Endothelial cell of umbilical vein (primary cell): ENCODE measurements at places on chromosomes 13 and 19.
A peak's percentile ranks its signal among the peaks of the same experiment; 100 is the strongest.

DNA sequence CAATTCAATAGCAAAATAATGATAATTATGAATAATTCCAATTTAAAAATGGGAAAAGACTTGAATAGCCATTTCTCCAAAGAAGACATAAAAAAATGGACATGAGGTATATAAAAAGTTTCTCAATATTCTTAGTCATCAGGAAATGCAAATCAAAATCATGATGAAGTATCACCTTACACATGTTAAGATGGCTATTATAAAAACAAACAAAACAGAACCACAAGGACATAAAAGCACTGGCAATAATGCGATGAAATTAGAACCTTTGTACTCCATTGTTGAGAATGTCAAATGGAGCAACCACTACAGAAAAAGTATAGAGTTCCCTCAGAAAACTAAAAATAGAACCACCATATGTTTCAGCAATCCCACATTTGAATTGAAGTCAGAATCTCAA lies 1186.1 kb downstream of the SLITRK5 start:
- no peaks in the 10 kb centered on the region for H3K27me3 ChIP-seq
- DNase-seq = no peak
- no peak overlapping the region for H3K27ac ChIP-seq
- H3K36me3 ChIP-seq = no peaks in the 10 kb centered on the region

- H3K27me3 ChIP-seq = no peaks in the 10 kb centered on the region
- H3K27ac ChIP-seq = no peak overlapping the region
- H3K36me3 ChIP-seq = peaks cover 5% of the 10 kb centered on the region
- no peak for DNase-seq
- no peak overlapping the region for H3K4me3 ChIP-seq
Observed at GRCh38 chr19:52664461-52664860, 26.3 kb upstream of the ZNF83 start.

- H3K4me1 ChIP-seq = peaks cover 10% of the 10 kb centered on the region
- no peak overlapping the region for H3K27ac ChIP-seq
- no peak overlapping the region for H3K4me3 ChIP-seq
- no peaks in the 10 kb centered on the region for H3K36me3 ChIP-seq
- peaks cover 4% of the 10 kb centered on the region for H3K27me3 ChIP-seq
Observed at GRCh38 chr13:44293908-44294735, 79.5 kb upstream of the SERP2 start.

- H3K27me3 ChIP-seq = no peaks in the 10 kb centered on the region
- H3K4me3 ChIP-seq = no peak overlapping the region
- H3K27ac ChIP-seq = no peak overlapping the region
- H3K4me1 ChIP-seq = no peaks in the 10 kb centered on the region
Observed at GRCh38 chr13:54183166-54183565, 1154.6 kb downstream of the OLFM4 start.

DNA sequence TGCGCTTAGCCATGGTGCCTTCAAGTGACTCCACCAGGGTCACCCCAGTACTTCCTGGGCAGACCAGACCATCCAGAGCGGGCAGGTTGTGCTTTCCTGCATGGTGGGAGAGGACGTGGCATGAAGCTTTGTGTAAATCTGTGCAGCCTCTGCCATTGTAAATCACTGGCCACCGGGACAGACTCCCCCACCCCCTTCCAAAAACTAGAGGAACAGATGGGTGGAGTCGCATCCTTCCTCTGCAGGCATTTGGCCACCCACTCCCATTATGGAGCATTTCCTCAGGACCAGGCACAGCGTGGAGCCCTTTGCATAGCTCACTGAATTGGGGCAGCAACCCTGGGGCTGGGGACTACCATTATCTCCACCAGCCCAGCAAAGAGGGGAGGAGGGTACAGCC lies 8.2 kb downstream of the BCKDHA start:
- H3K27me3 ChIP-seq = no peaks in the 10 kb centered on the region
- H3K27ac ChIP-seq = no peak overlapping the region
- no peak overlapping the region for H3K4me3 ChIP-seq

DNA sequence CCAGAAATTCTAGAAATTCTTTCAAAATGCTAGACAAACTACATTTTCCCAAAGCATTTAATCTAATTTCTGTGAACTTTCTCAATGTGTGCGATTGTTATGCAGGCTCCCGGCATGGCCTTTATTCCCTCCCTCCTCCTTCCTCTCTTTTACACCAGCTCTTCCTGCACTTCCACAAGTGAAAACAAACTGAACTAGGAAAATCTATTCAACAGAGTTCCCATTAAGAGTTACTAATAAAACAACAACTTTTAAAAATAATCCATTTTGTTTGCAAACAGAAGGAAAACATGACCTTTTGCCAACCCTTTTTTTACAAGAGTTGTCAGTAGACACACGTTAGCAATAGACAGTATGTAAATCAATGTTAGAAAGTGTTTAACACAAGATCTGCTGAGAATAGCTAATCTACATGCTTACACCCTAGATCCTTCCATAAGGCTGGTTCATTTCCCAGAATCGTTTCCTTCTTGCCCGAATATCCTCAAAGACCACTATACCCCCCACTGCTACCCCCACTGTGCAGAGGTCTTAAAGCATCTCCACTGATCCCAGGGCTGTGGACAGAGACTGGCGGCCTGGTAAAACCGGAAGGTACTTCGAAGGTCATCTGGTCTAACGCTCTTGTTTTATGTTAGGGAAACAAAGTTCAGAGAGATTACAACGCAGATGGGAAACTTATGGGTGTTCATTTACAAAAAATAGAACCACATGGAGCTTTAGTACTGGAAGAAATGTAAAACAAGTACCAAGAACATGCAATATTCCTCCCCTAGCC lies 98.0 kb downstream of the FOXO1 start:
- H3K4me1 ChIP-seq = peaks cover 48% of the 10 kb centered on the region
- H3K27me3 ChIP-seq = no peaks in the 10 kb centered on the region
- peak overlapping the region; percentile 5 for H3K4me3 ChIP-seq
- DNase-seq = peak; percentile 80
- H3K36me3 ChIP-seq = peaks cover 2% of the 10 kb centered on the region
- H3K27ac ChIP-seq = peak overlapping the region; percentile 65

GRCh38 chr13:21453387-21454081 lies 5.6 kb downstream of the ZDHHC20 start:
- no peak overlapping the region for H3K4me3 ChIP-seq
- peaks cover 10% of the 10 kb centered on the region for H3K4me1 ChIP-seq
- H3K36me3 ChIP-seq = no peaks in the 10 kb centered on the region
- H3K27me3 ChIP-seq = no peaks in the 10 kb centered on the region

- DNase-seq = no peak
- no peaks in the 10 kb centered on the region for H3K4me1 ChIP-seq
- H3K36me3 ChIP-seq = no peaks in the 10 kb centered on the region
- no peak overlapping the region for H3K27ac ChIP-seq
Observed at GRCh38 chr13:36608474-36608873, 65.3 kb upstream of the SERTM1 start.

GRCh38 chr13:95865080-95865615 lies 188.1 kb downstream of the UGGT2 start:
- DNase-seq = no peak
- no peaks in the 10 kb centered on the region for H3K36me3 ChIP-seq
- no peak overlapping the region for H3K4me3 ChIP-seq
- H3K27ac ChIP-seq = no peak overlapping the region
- peaks cover 8% of the 10 kb centered on the region for H3K4me1 ChIP-seq

- peaks cover 14% of the 10 kb centered on the region for H3K4me1 ChIP-seq
- no peaks in the 10 kb centered on the region for H3K27me3 ChIP-seq
- peak; percentile 72 for DNase-seq
- H3K36me3 ChIP-seq = no peaks in the 10 kb centered on the region
Observed at GRCh38 chr13:32310134-32310706, 4.9 kb downstream of the ZAR1L start.

DNA sequence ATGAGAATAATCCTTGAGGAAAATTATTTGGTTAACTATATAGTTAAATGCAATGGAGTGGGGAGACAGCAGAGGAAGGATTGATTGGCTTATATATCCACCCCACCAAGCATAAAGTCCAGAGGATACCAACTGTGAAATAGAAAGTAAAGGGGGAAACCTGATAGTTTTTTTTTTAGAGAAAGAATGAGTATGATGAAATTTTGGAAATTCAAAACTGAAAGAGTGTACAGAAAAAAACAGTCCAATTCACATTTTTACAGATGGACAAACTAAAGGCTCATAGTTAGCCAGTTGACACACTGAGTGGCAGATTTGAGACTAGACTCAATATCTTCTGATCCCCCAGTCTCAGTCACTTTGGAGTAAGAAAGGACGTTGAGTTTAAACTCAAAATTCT lies 51.1 kb downstream of the FNDC3A start:
- no peaks in the 10 kb centered on the region for H3K4me1 ChIP-seq
- no peak overlapping the region for H3K27ac ChIP-seq
- H3K36me3 ChIP-seq = no peaks in the 10 kb centered on the region
- no peak for DNase-seq

- H3K27me3 ChIP-seq = no peaks in the 10 kb centered on the region
- H3K4me1 ChIP-seq = no peaks in the 10 kb centered on the region
- DNase-seq = no peak
- no peak overlapping the region for H3K27ac ChIP-seq
- H3K36me3 ChIP-seq = no peaks in the 10 kb centered on the region
Observed at GRCh38 chr19:51386882-51387520, 773 bp downstream of the LIM2 start.

DNA sequence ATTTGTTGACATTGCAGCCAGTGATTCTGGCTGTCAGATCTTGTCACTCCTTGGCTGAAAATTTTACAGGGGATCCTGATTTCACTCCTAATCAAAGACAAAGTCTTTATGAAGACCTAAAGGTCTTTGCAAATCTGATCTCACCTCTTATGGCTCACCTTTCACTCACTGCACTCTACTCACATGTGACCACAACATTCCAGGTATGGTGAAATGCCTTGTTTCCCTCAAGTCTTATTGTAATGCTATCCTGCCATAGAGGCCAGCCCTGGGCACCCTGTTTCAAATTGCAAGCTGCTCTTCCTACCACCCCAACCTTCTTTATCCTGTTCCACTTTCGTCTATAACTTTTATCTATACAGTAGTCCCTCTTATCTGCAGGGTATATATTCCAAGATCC lies 200.1 kb downstream of the NDFIP2 start:
- H3K4me3 ChIP-seq = no peak overlapping the region
- H3K36me3 ChIP-seq = no peaks in the 10 kb centered on the region
- no peaks in the 10 kb centered on the region for H3K4me1 ChIP-seq
- H3K27ac ChIP-seq = no peak overlapping the region
- DNase-seq = no peak

GRCh38 chr19:42420055-42420544 lies 7.1 kb downstream of the LIPE start:
- H3K4me3 ChIP-seq = no peak overlapping the region
- H3K36me3 ChIP-seq = no peaks in the 10 kb centered on the region
- H3K27ac ChIP-seq = no peak overlapping the region
- no peaks in the 10 kb centered on the region for H3K27me3 ChIP-seq

DNA sequence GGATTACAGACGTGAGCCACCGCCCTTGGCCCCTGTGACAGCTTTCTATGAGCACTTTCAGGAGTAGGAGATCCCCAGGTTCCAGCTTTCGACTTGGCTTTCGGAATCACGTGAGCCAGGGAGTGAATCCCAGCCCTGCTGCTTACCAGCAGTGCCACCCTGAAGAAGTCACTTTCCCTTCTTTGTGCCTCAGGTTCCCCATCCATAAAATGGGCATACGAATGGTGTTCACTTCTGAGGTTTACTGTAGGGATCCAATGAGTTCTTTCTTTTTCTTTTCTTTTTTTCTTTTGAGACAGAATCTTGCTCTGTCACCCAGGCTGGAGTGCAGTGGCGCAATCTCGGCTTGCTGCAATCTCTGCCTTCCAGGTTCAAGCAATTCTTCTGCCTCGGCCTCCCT lies 4.3 kb upstream of the HOMER3 start:
- H3K4me3 ChIP-seq = no peak overlapping the region
- no peak overlapping the region for H3K27ac ChIP-seq

- H3K4me3 ChIP-seq = no peak overlapping the region
- H3K27me3 ChIP-seq = no peaks in the 10 kb centered on the region
- H3K27ac ChIP-seq = no peak overlapping the region
- no peaks in the 10 kb centered on the region for H3K36me3 ChIP-seq
- no peak for DNase-seq
Observed at GRCh38 chr19:14383661-14384555, 2.7 kb downstream of the ADGRE5 start.

DNA sequence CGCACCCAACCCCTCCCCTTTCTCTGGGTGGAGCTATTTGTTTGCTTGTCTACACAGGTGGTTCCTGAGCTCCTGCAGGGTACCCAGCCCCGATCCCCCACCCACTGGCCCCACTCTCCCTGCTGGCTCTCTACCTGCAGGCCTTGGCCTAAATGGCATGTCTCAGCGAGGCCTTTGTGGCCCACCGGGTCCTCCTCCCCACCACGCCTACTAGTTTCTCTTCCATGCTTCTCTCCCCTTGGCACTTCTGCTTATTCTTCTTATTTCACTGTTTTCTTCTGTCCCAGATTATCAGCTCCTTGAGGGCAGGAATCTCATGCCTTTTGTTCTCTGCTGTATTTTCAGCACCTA lies 57.4 kb upstream of the ZNF536 start:
- no peaks in the 10 kb centered on the region for H3K36me3 ChIP-seq
- H3K4me1 ChIP-seq = no peaks in the 10 kb centered on the region
- no peak overlapping the region for H3K27ac ChIP-seq

DNA sequence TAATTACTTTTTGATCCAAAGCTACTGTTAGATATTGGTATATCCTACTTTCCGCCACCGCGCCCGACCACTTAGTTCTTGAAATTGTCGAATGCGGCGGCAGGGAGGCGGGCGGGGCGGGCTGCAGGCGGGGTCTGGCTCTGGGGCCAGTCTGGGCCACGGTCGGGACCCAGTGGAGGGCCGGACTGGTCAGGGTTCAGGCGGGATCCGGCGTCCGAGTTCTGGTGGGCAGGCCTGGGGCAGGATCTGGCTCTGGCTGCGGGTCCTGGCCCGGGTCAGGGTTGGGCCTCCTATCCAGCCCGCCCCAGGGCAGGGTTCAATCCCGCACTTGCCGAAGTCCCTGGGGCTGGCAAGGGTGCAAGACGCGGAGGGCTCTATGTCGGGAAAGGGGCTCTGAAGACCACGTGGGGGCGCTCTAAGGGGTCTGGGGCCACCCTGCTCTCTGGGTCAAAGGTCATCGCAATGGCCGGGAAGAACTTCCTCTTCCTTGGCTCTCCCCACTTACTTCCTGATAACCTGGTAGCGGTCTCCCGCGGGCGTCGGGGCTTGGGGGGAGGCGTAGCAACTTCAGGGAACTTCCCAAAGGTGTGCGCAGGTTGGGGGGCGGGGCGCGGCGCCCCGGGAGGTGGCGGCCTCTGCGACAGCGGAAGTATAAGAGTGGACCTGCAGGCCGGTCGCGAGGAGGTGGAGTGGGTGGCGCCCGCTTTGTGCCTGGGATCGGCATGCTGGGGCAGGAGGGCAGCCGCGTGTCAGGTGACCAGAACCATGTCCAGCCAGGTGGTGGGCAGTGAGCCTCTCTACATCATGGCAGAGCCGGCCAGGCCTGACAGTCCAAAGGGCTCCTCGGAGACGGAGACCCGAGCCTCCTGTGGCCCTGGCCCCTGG lies 83.4 kb downstream of the MRPL57 start:
- no peak for DNase-seq
- no peak overlapping the region for H3K27ac ChIP-seq
- H3K4me3 ChIP-seq = no peak overlapping the region
- H3K27me3 ChIP-seq = peaks cover 2% of the 10 kb centered on the region
- no peaks in the 10 kb centered on the region for H3K36me3 ChIP-seq

GRCh38 chr19:33641261-33641660 lies 19.5 kb downstream of the CHST8 start:
- H3K27me3 ChIP-seq = no peaks in the 10 kb centered on the region
- no peaks in the 10 kb centered on the region for H3K4me1 ChIP-seq
- no peak overlapping the region for H3K27ac ChIP-seq
- H3K36me3 ChIP-seq = no peaks in the 10 kb centered on the region
